ENCODE measurements at places on chromosomes 2 and 18.

- DNase-seq = no peak
These were observed 12.5 kb upstream of the MAL start for GRCh38 chr2:95012881-95013550.

- no peak for DNase-seq
These were observed 81.9 kb downstream of the WDSUB1 start for GRCh38 chr2:159204381-159205144.

DNA sequence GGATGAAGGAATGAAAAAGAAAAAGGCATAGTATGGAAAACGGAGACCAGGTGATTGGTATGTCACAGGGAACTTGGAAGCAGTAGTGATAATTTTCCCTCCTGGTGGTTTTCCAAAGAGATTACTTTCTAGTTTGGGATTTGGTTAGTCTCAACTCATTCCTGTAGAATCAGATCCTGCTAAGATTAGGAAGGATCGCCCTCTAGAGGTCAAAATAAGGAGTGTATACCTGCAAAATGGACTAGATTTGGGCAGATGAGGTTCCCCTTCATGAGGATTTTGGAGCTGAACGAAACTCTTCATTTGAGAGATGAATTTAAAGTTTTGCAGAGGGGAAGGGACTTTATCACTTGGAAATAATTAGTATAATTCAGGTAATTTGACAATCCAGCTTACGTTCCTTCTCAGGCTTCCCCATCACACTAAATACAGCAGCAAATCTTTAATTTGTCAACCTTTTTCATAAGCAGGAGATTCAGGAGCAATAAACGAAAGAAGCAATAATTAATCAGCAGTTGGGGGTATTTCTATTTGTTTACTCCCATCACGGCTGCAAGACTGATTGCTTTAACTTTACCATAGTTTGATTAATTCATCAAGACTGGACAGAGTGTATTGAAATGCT is 65.2 kb downstream of the CCDC195 start:
- no peak for DNase-seq

DNA sequence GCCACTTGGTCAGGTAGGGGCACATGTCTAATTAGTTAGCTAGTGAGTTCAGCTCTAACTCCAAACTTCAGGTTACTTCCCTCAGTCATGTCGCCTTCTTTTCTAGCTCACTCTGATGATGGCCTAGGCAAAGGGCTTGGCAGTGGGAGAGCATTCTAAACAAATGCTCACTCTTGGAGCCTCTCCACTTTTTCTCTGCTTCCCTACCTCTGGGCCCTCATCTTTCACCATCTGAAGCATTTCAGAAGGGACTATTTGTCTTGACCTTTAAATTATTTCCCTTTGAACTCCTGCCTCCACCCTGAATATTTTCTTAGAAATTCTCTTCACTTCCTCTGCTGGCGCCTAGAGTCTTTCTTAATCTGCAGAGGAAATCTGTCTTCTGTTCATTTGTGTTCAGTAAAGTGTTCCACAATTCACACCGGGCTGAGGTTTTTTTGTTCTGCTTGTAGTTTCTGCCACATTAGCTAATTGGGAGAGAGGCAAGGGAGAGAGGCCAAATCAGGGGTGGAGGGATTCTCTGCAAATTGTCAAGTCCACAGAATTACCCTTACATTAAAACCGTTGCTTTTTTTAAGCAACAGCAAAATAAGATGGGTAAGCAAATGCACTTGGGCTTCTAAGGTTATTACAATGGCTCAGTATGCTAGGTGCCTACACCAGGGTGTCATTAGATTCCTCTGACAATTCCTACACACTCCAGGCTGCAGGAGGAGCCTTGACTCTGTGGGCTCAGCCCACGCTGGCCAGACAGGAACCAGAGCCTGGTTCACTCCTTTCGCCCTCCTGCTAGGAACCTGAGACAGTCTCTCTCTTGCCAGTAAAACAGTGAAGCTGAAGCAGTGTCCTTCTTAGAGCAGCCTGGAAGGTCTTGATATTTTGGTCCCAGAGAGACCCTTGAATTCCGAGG is 5.5 kb downstream of the MSGN1 start:
- DNase-seq = no peak

DNA sequence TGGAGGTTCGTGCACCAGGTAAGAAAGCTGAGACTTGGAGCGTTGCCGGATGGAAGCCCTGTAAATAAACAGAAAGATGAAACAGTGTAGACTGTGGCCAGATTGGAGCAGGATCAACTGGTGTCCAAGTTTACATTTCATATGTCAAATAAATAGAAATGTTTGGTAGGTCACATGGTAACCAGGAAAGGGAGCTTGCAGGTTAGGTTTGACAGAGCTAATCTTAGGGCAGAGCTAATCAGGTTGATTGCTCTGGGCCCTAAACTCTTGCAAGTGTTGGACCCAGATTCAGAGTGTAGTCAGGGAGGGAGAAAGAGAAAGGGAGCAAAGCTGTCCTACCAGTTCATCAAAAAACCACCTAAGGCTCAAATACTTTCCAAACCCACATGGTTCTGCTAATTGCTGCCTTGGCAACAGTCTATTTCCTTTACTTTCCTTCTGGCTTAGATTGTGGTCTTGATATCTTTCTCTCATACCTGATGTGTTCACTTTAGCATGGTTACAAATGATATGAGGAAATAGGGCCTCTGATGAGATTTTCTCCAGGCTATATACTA is 63.2 kb downstream of the G6PC2 start:
- no peak for DNase-seq

- DNase-seq = no peak
These were observed 52.0 kb upstream of the CELF4 start for GRCh38 chr18:37617623-37618022.

- DNase-seq = no peak
These were observed 41.1 kb downstream of the IWS1 start for GRCh38 chr2:127485051-127485693.

DNA sequence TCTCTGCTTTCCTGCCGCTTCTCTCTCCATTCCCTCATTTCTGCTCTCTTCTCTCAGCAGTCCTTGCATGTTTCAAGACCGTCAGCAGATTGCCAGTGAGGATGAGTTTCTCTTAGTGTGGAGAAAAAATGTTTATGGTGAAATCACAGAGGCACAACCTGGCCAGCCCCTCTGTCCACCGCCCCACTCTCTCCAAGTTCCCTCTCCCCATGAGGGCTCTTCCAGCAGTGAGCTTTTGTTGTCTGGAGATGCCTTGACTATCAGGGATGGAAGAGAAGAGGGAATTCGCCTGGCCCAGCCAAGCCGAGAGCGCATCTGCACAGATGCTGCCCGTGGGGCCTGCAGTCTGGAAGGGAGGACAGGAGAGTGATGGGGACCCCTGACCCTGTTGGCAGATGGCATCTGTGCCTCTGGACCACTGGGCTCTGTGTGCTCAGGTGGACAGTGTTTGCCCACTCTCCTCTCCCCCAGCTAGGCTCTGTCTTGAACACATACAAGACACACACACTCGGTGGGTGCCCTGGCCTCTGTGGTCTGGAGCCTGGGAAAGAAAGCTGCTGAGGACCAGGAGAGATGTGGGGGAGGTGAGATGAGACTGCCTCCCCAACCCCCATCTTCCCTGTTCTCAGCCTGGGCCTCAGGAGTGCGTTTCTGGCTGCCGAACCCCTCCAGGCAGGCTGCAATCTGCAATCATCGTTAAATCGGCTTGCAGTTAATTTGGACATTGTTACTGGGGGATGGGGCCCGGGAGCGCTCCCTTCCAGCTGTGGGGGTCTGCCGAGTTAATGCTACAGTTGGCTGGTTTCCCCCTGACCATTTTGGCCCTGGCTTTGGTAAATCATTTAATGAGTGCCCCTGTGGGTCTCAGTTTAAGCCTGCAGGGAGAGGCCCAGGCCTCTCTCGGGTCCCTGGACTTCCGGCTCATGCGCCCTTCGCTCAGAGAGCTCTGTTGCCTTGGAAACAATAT is 4.5 kb downstream of the ITM2C start:
- no peak for DNase-seq

DNA sequence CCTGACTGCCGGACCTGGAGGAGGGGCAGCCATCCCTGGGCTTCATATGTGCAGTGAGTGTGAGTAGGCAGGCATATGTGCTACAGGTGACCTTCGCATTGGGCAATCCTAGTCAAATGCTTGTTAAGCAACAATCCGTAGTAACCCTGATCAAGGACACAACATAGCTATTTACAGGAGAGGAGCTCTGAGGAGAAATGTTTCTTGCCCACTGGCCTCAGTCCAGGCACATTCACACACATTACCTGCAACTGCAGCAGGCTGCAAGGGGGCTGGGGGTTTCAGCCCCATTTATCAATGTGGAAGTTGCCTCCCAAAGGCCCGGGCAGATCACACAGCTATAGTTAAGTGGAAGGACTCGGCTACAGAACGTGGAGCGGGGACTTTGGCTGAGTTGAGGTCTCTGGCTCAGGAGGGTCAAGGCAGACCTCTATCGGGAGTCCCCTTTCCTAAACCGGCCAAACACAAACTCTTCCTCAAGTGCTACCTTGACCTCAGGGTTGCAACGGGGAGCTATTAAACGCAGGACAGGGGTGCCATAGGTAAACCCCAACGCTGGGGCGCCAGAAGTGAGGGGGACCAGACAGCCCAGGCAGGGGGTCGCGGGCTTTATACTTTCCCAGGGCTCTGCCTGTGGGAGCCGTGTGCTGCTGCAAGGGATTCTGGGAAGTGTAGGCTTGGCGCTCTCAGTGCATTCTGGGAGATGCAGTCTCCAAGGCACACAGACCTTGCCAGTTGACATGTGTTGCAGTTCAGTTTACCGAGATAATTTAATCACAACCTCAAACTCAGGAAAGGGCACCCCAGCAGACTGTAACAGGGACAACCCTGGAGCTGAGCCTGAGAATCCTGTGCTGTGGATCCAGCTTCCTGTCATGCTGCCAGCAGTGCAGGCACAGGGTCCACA is 9.4 kb downstream of the KHK start:
- peak; percentile 73 for DNase-seq

GRCh38 chr18:12639990-12640880 is 17.7 kb downstream of the SPIRE1 start:
- DNase-seq = no peak

- peak; percentile 55 for DNase-seq
These were observed 2.2 kb downstream of the RND3 start for GRCh38 chr2:150485114-150485870.

DNA sequence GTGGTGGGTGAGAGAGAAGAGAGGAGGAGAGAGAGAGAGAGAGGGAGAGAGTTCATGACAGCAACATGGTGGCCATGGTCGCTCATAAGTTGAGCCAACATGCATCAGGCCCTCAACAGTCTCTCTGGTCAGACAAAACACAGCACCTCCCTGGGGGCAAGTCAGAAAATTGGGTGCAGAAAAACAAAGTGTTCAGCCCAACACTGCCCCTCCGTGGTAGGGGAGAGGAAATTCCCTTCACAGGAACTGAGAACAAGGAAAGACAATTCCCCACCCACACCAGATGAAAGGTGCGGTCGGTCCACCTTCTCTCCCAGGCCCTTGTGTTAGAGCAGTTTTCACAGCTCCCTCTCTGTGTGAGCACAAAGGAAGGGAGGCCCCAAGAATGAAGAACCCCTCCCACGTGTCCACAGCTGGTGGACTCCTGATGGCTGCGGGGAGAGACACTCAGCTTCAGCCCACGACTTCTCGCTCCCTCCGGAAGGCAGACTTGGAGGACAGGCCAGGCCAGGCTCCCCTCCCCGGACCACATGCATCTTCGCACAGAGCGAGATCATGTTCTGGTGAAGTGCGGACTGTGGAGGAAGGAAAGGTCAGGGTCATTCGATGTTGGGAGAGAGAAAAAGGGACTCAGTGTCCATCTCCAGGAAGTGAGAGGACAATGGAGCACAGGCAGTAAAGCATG is 181.7 kb downstream of the ANAPC1 start:
- peak; percentile 82 for DNase-seq

- DNase-seq = no peak
These were observed 185.8 kb downstream of the GFPT1 start for GRCh38 chr2:69201259-69201658.

DNA sequence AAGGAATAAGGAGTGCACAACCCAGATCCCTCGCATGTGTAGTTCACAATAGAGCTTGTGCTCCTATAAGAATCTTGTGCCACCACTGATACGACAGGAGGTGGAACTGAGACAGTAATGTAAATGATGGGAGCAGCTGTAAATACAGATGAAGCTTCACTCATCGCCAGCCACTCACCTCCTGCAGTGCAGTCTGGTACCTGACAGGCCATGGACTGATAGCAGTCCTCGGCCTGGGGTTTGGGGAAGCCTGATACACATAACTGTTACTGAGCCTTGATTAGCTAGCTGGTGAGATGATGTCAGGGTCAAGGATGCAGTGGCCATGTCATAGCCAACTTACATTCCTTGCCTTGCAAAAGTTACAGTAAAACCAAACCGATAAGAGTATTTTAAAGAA is 376.6 kb downstream of the NBAS start:
- no peak for DNase-seq

- no peak for DNase-seq
These were observed 6.1 kb downstream of the FIGN start for GRCh38 chr2:163729636-163730273.

GRCh38 chr2:3785220-3785889 is 82.0 kb downstream of the DCDC2C start:
- DNase-seq = no peak

GRCh38 chr2:179936141-179936540 is 71.0 kb downstream of the CWC22 start:
- no peak for DNase-seq

DNA sequence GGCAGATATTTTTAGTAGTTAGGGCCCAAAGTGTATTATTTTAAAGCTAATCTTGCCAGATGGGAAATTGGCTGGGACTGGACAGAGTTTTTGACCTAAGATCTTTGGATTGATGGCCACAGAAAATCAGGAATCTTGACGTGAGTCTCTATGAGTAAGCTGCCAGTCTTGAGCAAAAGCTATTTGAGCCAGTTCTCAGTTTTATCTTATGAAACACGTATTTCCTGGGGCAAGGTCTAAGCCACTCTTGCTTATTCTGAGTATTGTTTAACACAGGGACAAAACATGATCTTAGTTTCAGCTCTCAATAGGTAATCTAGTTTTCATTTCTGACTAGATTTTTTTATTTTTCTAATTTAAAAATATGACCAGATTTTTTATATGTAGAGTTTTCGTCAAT is 329.4 kb downstream of the CNTNAP5 start:
- no peak for DNase-seq

GRCh38 chr2:58019229-58019628 is 27.4 kb upstream of the VRK2 start:
- no peak for DNase-seq

DNA sequence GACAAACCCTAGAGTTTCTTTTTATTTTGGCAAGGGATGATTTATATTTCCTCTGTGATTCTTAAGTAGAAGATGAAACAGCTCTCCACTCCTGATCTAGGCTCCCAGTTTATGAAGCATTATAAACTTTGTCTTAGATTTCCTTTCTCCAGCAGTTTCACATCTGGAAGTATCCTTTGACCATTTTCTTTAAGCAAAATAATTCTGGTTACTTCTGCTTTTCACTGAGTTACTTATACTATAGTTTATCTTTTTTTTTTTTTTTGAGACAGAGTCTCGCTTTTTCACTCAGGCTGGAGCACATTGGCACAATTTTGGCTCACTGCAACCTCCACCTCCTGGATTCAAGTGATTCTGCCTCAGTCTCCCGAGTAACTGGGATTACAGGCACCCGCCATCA is 45.5 kb downstream of the KCMF1 start:
- DNase-seq = no peak
